Activated T-helper 1 cell treated with anti-CD3 and anti-CD28 coated beads, Interleukin-12 subunit alpha, Interleukin-12 subunit beta, Interleukin-2, Interleukin-4 antibody, amounts not matched to agents 30 ng/mL and 10 ng/mL and 1 ng/mL, durations not matched to agents 14 hours and 24 hours and 36 hours (primary cell): ENCODE measurements at places on chromosomes 13 and 19. TPM values are rescaled to one million over a fixed set of nuclear protein-coding genes. Genes with fewer than 3 reads are reported as not detected.

GRCh38 chr13:89199138-89199537 lies 1528.0 kb downstream of the SLITRK5 start:
- DNase-seq: no peak

DNA sequence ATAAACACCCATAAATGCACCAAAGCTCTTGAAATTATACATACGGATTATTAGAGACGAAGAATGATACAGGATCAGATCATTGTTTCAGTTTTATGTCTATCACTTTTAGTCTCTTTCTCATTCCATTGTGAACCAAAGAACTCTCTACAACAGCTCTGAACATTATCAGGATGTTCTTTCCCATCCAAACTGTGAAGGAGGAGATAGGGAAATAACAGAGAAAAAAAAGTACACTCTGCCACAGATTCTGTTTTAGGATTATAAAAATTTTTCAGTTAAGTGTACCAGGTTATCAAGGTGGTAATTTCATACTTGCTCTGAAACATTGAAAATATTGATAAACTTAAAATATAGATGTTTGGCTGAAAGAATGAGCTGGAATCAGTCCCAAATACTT lies 270.9 kb downstream of the MZT1 start:
- no peak for DNase-seq

GRCh38 chr13:66273011-66273410 lies 957.1 kb downstream of the PCDH9 start:
- DNase-seq: no peak

- no peak for DNase-seq
These were observed 27.0 kb downstream of the TNFSF11 start for GRCh38 chr13:42600943-42601342.

GRCh38 chr13:46476174-46476573 lies 76.8 kb upstream of the LRCH1 start:
- DNase-seq: no peak

GRCh38 chr13:62434081-62434480 lies 1018.4 kb upstream of the PCDH20 start:
- no peak for DNase-seq

GRCh38 chr19:18776736-18777135 lies 14.4 kb downstream of the COMP start:
- no peak for DNase-seq

GRCh38 chr19:5907241-5907640 lies 2.6 kb downstream of the VMAC start:
- no peak for DNase-seq

DNA sequence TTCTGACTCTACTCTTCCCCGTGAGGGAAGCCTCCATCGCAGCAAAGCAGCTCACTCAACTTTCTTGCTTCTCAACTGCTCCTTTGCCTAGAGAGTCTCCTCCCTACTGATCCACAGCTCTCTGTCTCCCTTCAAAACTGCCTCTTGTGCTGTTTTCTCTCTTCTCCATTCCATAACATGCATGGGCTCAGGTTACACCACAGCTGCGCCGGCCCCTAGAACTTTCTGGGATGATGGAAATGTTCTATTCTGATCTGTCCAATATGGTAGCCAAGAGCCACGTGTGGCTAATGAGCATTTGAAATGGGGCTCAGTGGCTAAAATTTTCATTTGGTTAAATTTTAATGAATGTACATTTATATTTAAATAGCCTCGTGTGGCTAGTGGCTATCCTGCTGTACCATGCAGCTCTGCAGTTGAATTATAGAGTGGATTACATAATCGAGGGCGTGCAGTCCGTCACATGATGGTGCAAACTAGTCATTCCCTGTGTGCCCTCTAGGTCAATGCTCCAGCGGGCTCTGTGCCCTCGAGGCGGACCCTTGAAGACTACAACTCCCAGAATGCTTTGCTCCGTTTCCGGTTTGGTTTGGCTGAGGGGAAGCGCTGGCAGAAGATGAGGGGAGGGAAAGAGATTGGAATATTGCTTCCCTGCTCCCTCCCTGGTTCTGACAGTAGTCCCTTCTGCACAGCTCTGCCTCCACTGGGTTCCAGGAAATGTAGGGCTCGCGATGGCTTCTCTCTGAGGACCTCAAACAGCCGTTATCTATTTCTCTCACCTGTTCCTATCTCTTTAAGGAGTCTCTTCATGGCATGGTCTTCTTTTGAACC lies 109.8 kb downstream of the CACNA1A start:
- DNase-seq: no peak

- no peak for DNase-seq
These were observed 4.8 kb downstream of the MKNK2 start for GRCh38 chr19:2046046-2046907.

- no peak for DNase-seq
These were observed 34.9 kb downstream of the STARD13 start for GRCh38 chr13:33250609-33251008.

DNA sequence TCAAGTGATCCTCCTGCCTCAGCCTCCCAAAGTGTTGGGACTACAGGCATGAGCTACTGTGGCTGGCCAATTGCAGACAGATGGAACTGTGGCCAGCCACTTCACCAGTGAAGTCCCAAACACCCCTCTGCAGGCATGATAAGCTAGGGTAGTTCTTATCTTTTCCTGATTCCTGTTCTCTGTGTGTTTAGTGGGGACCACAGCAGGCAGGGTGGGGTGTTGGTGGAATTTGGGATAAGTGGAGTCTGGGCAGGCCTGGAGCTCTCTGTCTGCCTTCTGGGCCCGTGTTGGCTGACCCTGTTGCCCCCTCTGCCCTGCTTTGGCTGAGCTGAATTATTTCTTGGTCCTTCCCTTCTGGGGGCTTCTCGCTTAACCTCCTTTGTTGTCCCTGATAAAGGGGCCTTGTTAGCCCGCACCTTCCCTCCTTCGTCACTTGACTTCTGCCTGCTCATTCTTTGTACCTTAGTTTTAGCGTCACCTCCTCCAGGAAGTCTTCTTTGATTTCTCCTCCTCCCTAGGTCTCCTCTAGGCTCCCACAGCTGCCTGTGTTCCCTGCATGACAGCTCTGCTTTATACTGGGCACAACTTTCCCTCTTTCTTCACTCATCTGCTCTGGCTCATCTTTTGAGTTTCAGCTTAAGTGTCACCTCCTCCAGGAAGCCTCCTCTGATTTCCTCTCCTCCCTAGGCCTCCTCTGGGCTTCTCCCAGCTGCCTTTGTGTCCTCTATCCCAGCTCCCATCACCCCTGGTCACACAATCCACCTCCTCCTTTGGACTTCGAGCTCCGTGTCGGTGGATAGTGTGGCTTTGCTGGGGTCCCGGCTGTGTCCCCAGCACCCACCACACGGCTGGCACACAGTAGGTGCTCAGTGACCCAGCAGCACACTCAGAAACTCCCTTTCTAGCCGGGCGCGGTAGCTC lies 1.7 kb upstream of the NCLN start:
- DNase-seq: no peak

DNA sequence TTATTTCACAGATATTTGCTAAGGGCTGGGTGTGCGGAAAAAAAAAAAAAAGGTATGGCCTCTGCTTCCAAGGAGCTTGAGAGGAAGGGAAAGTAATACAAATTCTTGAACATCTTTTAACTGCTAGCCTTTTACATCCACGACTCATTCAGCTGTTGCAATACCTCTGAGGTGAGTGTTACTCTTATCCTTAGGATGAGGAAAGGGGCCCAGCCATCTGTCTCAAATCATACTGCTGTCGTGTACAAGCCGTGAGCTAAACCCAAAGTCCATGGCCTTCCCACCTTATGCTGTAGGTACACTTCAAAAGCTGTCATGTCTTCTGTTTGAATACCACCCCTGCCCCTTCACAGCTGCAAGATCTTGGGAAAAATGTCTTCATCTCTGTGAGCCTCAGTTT lies 146.8 kb downstream of the KCNRG start:
- DNase-seq: no peak

DNA sequence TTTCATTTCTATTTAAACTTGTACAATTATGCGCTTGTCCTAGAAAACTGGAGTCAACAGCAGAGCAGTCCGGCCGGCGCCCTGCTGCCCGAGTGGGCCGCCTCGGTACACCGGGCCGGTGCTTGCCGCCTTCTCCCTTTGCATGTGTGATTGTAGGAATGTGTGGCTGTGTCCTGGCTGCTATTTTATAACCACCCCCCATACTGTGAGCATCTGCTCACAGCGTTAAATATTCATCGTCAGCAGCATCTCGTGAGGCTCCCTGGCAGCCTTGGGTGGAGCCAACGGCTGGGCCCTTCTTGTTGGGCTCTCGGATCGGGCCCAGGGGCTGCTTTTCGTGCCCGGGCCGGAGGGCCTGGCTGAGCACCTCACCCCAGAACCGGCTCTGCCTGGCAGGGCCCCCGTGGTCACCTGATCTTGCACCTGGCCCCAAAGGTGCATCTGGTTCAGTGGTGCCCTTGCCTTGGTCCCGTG lies 10.6 kb downstream of the PIAS4 start:
- DNase-seq: no peak

Gene PRSS57
- total RNA-seq: not detected in 2 replicates

Gene KLK12
- total RNA-seq: not detected in 2 replicates

Gene PSPN
- total RNA-seq: 1.3 and 1.6 TPM in 2 replicates

Gene CGB5
- not detected in 2 replicates for total RNA-seq

Gene FXYD1
- total RNA-seq: not detected in 2 replicates

Gene TMIGD2
- total RNA-seq: 11.0 and 13.2 TPM in 2 replicates

Gene KIR2DL1
- not detected in 2 replicates for total RNA-seq

Gene ZNF90
- 4.6 and 4.8 TPM in 2 replicates for total RNA-seq

Gene IL27RA
- total RNA-seq: 82.5 and 84.9 TPM in 2 replicates
